Stimulated activated CD8-positive, alpha-beta memory T cell treated with anti-CD3 and anti-CD28 coated beads, Interleukin-7, amount 100 ng/mL, for 1 hour (primary cell): ENCODE measurements at places on chromosomes 2 and 18.
A peak's percentile ranks its signal among the peaks of the same experiment; 100 is the strongest.

DNA sequence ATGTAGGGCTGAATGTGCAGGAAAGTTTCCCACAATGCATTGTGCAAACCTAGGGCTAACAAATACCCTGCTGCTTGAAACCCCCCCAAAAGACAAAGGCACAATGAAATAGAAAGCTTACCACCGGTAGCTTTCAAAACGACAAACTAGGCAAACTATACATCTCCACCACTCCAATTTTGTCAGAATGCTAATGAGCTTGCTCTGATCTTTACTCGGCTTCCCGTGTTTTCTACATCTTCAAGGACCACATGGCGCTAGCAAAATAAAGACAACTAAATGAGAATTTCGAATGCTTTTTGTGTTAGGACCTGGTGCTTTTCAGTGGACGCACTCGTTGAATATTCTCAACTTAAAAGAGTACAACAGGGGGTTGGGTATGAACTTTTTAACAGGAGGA lies 37.2 kb upstream of the OTX1 start:
- DNase-seq: no peak

- DNase-seq: no peak
Measured at GRCh38 chr2:136962105-136962725, 196.9 kb downstream of the THSD7B start.

DNA sequence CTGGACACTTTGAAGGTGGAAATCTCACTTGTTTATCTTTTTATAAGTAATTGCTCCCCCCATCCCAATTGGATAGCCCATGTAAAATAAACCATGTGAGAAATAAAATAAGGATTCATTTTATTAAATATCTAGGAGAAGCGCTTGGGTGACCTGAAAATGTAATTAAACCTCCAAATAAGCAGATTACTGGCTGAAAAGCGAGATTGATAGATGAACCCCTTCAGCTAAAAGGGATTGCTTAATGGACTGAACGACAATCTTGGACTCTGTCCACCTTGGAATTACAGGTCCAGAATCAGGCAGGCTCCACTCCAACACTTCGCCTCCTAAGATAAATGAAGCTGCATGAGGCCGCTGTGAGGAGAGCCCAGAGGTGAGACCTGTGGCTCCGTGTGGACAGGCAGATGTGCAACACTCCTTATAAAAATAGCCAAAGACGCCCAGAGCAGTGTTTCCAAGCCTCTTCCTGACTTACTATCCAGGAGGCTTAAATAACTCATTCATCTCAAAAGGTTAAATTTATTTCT lies 441.5 kb downstream of the MTX2 start:
- no peak for DNase-seq

- DNase-seq: no peak
Measured at GRCh38 chr18:35590935-35591334, 9.4 kb downstream of the GALNT1 start.

DNA sequence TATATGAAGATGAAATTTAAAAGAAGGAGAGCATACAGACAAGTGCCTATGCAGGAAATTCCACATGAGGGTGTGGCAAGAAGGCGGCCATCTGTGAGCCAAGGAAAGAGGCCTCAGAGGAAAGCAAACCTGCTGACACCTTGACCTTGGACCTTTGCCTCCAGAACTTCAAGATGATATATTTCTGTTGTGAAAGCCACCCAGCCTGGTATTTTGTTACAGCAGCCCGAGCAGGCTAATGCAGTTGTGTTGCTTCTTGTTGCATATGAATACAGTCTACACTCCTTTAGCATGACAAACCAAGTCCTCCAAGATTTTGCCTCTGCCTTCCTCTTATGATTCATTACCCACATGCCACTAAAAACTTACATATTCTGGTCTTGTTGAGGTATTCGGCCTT lies 374.8 kb upstream of the TRIB2 start:
- no peak for DNase-seq

DNA sequence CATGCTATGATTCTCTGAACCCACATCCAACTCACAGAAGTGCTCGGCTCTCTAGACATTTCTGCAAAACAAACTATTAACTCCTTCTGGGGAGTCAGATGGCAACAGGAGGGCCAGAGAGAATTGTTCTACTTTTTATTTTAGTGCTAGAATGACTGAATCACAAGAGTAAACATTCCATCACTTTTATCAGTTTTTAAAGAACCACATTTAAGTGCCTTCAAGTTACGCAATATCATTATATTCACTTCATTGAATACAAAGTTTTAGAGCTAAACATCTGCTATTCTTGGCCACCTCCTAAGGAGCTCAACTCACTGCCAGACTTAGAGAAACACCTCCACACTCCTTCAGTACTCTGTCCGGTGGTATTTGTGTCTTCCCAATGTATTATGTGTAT lies 22.4 kb downstream of the B4GALT6 start:
- no peak for DNase-seq

DNA sequence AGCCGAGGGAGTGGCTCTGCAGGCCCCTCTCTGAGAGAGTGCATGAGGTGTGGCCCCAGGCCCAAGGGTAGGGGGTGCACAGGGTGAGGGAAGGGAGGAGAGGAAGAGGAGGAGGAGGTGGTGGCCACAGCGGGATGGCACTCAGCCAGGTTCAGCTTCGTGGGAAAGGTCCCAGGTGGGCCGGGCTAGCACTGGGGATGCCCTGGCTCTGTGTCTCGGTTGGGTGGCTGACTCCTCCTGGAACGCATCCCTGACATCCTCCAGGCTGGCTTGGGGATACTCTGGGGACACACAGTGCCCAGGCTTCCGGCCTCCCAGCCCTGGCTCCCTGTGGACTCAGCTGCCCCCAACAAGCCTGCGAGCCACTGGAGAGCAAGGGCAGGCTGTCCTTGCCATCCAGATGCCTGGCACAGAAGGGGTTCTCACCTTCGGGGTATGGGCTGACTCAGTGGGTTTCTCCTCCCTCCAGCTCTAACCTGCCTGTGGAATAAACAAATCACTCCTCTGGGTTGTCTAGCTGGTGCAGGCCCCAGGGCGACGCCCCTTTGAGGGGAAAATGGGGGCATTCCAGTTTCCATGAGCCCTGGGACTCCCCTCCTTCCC lies 582 bp upstream of the ZAP70 start:
- peak; percentile 38 for DNase-seq
